H1 (cell line): ENCODE measurements at places on chromosomes 7 and 10.

DNA sequence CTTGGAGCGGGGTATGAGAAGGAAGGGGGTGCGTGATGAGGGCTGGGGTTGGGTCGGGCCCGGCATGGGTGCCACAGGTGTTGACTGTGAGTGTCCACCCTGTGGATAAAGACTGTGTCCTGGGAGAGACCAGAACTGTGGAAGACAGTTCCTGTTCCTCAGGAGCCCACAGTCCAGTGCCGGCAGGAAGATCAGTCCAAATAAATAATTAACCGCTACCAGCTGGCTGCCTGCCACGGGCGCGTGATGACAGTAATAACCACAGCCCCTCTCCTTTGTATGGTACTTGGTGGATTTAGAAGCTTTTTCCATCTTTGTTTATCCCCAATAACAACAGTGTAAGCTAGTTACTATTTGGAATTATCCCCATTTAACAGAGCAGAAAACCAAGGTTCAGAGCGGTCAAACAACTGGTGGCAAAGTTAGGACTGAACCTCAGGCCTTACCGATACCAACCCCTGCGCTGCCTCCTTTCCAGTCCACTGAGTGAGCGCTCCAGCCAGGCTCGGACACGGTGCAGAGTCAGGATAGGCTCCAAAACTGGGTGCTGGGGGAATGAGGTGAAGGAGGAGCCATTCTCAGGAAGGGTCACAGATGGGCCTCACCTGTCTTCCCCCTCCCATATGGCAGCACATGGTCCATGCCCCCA lies 5.1 kb downstream of the ZMIZ1 start:
- no peak for DNase-seq

- DNase-seq, result no peak
These were observed 414.6 kb upstream of the ZMIZ1 start for GRCh38 chr10:78654047-78654590.

- no peak for DNase-seq
These were observed 25.8 kb upstream of the ZRANB1 start for GRCh38 chr10:124916098-124916584.

DNA sequence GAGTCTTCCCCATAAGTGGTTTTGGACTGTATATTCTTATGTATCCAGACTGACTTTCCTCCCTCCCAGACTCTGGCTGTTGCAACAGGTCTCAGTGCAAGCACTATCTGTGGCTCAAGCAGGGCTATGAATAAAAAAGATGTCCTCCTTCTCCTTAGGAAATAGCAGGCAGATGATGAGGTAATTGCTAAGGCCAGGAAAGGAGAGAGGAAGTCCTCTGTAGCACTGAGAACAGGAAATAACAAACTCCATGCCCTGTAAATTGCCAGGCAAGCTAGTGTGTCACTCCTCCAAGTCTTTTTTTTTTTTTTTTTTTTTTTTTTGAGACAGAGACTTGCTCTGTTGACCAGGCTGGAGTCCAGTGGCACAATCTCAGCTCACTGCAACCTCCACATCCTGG lies 900.1 kb downstream of the TYW1 start:
- DNase-seq, result no peak

GRCh38 chr10:51915031-51915542 lies 215.7 kb upstream of the CSTF2T start:
- DNase-seq, result no peak

GRCh38 chr7:73822319-73823173 lies 8.2 kb upstream of the CLDN4 start:
- DNase-seq, result no peak

GRCh38 chr10:13296476-13296875 lies 3.4 kb downstream of the PHYH start:
- DNase-seq, result no peak

DNA sequence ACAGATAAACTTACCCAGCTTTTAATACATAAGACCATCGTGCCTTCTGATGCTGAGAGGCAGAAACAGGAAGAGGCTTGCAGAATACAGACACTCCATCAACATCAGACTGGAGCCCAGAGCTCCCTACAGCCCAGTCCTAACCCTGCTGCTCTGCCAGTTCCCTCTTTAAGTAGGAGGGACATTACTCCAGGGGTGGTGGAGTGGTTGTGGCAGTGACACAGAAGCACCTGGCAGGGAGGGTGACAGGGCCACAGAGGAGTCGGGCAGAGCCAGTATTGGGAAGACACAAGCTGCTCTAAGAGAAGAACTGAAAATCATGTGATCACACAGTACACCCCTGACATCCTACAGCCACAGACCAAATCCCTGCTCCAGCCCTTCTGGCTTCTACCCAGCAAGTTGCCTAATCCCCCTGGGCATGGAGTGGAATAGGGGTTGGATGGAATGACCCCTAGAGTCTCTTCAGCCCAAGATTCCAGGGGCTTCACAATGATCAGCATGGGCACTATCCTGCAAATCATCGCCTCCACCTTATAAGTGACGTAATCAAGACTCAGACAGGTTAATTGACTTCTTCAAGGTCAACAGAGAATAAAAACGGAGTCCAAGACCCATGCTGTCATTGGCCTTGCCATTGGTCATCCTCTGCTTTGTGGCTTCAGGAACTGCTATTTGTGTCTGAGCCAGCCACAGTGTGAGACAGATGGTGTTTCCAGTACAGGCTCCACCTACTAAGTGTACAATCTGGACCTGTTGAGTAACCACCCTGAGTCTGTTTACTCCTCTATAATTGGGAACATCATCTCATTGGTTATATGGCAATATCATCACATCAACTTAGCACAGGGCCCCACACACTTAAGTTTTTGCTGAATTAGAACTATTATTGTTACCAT lies 61.1 kb upstream of the ZMIZ1 start:
- DNase-seq, result no peak

DNA sequence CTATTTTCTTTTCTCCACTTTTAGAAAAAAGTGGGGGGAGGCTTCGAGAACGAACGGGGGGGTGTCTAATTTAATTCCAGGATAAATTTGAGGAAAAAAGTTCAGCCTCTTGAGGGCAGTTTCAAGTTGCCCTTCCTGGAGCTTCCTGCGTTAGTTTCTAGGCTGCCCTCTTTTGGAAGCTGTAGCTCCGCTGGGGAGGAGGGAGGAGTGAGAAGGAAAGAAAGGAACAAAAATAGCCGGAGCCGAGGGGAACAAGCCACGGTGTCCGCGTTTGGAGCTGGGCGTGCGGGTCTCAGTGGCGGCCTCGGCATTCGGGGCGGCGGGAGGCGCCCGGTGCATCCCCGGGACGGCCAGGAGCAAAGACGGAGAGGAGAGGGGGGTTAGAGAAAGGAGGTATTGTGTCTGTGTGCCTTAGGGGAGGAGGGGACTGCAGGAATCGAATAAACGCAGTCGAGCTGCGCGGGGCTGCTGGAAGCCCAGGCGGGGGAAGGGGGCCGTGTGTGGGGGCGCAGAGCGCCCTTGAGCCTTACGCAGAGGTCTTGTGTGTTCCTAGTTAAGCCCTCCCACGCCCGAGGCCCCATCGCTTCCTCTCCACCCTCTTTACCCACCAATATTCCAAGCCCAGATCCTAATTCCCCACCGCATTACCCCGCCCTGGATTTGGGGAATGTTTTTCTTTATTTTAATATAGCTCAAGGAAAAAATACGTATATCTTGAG lies 2.0 kb upstream of the TNRC18 start:
- no peak for DNase-seq

DNA sequence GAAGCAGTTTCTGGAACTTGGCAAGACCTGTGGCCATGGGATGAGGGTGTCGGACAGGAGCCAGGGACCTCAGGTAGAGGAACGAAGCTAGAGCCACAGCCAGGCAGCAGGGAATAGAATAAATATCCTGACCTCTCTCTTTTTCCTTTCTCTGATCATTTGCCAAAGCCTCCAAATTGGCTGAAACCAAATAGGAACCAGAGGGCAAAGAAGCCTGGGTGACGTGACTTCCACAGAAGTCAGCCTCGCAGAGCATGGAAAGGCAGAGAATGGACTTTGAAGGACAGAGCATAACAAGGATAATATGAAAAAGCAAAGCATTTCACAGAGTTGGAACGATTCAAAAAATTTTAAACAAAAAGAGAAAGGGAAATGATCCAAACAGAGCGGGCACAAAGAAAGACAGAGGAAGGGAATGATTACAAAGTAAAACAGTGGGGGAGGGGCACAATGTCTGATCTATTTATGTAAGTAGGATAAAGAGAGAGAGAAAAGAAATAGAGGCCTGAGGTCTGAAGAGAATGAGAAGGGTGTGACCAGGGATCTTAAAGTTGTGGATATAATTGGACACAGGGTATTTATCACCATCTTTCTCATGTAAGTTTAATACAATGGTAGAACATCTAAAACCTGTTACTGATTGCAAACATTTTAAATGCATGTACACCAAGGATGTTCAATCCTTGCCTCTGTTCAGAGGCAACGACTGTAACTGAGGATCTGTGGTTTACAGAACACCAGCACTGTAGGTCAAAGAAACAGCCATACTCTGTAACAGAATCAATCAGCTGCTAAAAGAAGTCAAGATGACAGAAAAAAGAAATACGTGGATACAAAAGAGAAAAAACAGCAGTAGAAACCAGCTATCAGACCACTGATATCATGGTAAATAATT lies 4.5 kb upstream of the ZEB1 start:
- no peak for DNase-seq

GRCh38 chr10:30538086-30538485 lies 91.5 kb downstream of the LYZL2 start:
- no peak for DNase-seq
